Stimulated activated CD8-positive, alpha-beta memory T cell treated with anti-CD3 and anti-CD28 coated beads, Interleukin-7, amount 100 ng/mL, for 1 hour (primary cell): ENCODE measurements at places on chromosomes 6 and 20.

DNA sequence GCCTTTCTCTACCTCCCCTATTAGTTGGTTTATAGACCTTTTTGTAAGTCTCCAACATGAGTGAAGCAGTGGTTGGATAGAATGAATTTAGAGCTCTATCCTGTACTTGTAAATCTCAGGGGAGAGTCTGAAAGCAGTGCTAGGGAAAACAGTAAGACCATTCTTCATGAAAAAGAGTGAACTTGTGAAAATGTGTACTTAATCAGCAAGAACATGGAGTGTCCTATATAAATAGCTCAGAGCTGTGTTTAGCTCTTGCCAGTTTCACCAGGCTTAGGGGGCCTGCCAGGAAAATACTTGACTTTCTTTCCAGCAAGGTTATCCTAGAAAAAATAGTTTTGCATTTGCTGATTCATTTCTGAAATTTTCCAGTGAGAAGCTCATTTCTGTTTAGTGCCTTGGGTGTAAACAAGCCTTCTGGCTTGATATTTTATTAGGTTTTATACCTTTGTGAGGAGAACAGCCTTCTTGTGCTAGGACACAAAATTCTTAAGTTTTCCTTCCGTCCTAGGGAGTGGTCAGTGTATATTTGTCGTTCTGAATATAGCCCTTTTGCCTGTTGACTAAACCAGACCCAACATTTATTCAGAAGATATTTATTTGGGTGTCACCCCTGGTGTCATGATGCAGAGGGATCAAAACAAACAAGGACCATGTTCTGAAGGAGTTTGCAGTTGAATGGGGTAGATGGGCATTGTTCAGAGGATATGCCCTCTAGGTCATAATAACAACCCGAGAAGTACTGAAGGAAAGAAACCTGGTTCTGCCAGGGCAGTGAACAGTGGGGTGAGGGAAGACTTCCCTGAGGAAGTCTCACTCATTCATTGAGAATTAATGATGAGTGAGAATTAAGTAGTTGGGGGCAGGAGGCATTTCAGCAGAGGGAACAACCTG, 7.6 kb downstream of the ARFGEF2 start:
- DNase-seq, result no peak

- no peak for DNase-seq
Observed at GRCh38 chr20:7174554-7174953, 407.1 kb downstream of the BMP2 start.

GRCh38 chr20:41063442-41063841, 34.8 kb downstream of the TOP1 start:
- DNase-seq, result no peak

DNA sequence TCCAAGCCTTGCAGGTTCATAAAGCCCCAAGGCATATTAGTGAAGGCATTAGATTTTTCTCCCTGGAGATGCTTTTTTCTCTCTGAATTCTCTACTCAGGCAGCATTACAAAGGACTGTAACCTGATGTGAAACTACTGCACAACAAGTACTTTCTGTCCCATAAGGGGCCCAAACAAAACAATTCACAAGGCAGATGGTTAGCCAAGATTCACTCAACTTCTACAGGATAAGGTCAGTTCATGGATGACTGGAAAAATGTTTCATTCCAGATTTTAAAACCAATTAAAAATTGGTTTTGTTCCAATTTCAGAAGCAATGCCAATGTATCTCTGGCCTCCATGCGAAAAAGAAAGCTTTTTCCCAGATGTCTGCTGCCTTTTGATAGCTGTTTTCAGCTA, 181.8 kb downstream of the KHDC1L start:
- DNase-seq, result no peak

GRCh38 chr6:54301770-54302169, 6.5 kb upstream of the TINAG start:
- no peak for DNase-seq

DNA sequence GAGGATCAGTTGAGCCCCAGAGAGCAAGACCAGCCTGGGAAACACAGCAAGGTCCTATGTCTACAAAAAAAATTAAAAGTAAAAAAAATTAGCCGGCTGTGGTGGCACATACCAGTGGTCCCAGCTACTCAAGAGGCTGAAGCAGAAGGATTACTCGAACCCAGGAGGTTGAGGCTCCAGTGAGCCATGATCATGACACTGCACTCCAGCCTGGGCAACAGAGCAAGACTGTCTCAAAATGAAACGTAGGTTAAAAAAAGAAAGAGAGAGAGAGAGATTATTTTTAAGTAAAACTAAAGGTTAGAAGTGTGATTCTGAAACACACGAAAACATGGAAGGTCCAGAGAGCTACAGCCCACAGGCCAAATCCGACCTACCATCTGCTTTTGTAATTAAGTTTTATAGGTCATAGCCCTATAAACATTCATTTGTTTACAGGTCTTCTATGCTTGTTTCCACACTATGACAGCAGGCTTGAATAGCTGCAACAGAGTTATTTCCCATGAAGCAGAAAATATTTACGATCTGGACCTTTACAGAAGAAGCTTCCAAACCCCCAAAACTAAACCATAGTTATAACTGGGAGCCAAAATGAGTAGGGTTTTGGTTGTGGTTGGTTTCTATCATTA, 279.7 kb downstream of the GMDS start:
- no peak for DNase-seq

- DNase-seq, result no peak
Observed at GRCh38 chr6:21478883-21479539, 114.5 kb upstream of the SOX4 start.

DNA sequence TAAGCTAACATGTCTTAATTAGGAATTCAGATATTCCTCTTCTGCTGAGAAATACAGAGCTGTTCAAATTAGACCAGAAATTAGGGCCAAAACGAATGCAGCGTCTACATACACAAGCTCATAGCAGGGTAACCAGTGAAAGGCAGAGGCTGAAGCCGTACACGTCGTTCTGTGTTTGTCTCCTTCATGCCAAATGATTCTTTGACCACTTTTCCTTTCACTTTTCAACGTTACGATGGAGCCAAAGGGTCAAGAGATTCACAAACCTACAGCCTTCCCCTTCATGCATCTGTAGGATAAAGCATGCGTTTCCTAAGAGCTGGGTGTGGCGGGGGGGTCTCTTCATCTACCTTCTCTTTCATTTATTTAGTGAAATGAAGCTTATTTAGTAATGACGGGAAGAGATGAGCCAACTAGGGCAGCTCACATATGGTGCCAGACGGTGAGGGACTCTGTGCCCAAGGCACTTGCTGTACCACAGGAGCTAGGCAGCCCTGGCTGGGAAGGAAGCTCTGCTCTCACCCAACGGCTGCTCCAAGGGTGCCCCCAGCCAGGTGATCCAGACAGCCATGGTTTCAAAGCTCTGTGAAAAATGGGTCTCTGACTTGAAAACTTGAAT, 178.0 kb downstream of the ATXN1 start:
- no peak for DNase-seq

- no peak for DNase-seq
Observed at GRCh38 chr6:82408952-82409431, 45.4 kb downstream of the TPBG start.

GRCh38 chr6:122829456-122829855, 40.4 kb downstream of the SMPDL3A start:
- DNase-seq, result no peak

DNA sequence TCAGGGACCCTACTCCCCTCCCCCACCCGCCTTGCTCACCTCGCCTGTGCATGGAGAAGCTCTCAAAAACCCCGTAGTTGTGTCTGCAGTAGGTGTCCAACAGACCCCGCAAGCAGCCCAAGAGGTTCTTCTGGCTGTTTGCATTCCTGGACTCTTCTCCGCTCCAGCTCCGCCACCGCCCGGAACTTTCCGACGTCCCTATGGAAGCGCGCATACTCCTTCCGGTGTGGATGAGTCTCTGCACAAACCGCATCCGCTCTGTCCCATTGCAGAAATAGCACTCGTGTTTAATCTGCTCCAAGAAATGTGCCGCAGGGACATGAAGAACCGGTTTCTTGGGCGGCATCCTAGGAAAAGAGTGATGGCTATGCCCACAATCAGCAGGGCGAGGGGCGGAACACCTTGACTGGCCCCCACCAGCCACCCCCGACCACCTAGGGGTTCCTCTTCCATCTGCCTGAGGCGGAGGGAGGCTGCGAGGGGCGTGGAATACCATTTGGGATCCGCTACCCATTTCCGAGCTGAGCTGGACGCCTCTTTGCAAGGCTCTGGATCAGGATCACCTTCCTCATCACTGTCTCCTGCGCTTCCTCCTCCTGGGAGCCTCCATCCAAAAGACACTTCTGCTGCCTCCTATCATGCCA, 20.2 kb downstream of the HLA-DRA start:
- DNase-seq, result no peak

DNA sequence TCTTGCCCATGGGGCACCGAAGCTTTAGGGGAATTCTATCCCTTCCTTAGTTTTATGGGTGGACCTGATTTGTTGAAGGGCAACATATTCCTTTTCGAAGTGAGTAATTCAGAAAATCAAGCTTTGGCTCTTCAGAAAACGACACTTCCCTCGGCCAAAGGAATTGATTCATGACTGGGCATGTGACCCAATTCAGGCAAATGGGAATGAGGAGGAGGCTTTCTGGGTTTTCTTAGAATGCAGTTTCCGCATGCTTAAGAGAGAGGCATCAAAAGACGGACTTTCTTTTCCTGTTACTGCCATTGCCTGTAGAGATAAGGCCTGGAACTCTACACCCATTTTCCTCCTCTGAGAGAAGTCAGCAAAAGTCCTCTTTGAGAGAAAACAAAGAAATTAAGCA, 179.5 kb downstream of the RFPL4B start:
- DNase-seq, result no peak

GRCh38 chr20:45223136-45223535, 2.0 kb downstream of the SEMG2 start:
- DNase-seq, result no peak

DNA sequence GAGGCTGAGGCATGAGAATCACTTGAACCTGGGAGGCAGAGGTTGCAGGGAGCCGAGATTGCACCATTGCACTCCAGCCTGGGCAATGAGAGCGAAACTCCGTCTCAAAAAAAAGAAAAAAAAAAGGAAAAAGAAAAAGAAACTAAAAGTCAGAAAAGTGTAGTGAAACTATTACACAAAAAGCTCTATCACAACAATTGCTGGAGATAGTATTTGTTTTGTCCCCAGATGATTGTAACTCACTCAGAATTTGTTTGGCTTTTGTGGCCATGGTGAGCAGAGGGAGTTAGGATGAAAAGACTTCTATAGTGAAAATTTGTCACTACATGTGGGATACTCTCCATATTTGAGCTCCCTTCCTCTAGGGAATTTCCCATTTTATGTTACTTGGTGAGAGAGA, 5.2 kb upstream of the GOPC start:
- DNase-seq, result no peak

GRCh38 chr6:103269581-103269980, 1590.1 kb downstream of the HACE1 start:
- DNase-seq, result no peak

DNA sequence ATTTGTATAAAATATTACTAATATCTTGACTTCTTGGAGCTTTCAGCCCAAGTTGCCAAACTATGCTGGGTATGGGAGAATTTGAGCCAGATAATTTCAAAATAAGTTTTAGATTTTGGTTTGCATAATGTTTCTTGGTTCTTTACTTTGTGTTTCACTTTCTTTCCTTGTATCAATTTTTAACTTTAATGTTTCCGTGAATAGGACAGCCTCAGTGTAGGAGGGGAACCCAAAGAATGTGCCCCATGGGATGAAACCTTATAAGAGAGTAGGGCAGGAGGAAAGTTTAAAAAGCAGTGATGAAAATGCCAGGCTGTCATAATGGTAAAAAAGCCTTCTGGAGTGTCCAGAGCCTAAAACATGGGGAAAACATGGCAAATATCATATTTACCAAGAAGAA, 252.4 kb upstream of the IRAK1BP1 start:
- DNase-seq, result no peak

- no peak for DNase-seq
Observed at GRCh38 chr6:156807028-156807427, 29.9 kb downstream of the ARID1B start.

- no peak for DNase-seq
Observed at GRCh38 chr6:35972471-35973367, 51.7 kb downstream of the SLC26A8 start.

DNA sequence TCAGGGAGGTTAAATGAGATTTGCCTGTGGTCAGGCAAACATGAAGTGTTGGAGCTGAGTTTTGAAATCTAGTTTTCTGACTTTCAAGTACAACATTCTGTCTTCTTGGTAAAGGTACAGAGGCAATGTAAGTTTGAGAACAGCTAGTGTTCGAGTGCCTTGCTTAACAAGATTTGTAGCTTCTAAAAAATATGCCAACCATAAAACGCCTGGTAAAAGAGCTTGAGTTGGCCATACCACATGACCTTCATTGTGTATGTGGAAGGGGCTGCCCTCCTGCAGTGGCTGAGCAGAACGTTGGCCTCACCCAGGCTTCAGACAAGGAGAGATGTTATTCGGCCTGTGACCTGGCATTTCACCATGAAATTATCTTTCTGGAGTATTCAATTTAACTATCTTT, 86.5 kb downstream of the MAP7 start:
- DNase-seq, result no peak

GRCh38 chr6:164756142-164756541, 553.3 kb downstream of the C6orf118 start:
- DNase-seq, result no peak

GRCh38 chr6:150256618-150257272, 112.1 kb upstream of the IYD start:
- no peak for DNase-seq

- no peak for DNase-seq
Observed at GRCh38 chr20:24112360-24112759, 123.8 kb upstream of the GGTLC1 start.

- no peak for DNase-seq
Observed at GRCh38 chr6:32679492-32679891, 13.0 kb upstream of the HLA-DQB1 start.

- no peak for DNase-seq
Observed at GRCh38 chr20:64245746-64246595, 9.6 kb upstream of the PCMTD2 start.

DNA sequence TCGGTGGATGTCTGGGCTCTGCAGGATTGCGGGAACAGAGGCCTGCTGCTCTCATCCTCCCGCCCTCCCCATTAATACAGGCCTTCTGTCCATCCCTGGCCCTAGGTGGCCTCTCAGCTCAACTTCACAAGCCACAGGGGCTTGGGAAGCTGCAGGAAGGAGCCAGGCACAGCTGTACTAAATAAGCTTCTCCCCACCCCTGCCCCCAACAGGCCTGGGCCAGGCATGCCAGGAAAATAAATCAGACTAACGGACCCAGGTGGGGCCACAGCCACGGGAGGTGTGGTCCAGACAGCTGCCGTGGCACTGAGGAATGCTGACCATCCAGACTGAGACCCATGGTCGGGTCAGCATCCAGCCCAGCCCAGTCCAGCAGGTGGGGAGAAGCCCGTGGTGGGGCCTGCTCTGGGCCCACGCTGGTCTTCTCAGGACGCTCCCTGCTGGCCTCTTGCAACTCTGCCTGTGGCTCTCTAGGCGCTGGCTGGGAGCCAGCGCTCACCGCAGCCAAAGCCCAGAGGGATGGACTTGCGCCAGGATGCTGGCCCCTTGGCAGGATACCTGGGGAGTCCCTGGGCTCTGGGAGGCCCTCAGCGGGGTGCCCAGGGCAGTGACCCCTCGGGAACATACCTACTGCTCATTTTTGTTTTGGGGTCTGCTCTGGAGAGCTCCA, 8.6 kb upstream of the YTHDF1 start:
- no peak for DNase-seq
